ENCODE measurements at places on chromosomes 4 and X.

GRCh38 chrX:9948406-9948805 is 18.8 kb upstream of the CLDN34 start:
- DNase-seq = no peak

- DNase-seq = no peak
These were observed 81.0 kb downstream of the SORBS2 start for GRCh38 chr4:185730849-185731608.

GRCh38 chr4:11566444-11567022 is 137.8 kb upstream of the HS3ST1 start:
- DNase-seq = no peak

DNA sequence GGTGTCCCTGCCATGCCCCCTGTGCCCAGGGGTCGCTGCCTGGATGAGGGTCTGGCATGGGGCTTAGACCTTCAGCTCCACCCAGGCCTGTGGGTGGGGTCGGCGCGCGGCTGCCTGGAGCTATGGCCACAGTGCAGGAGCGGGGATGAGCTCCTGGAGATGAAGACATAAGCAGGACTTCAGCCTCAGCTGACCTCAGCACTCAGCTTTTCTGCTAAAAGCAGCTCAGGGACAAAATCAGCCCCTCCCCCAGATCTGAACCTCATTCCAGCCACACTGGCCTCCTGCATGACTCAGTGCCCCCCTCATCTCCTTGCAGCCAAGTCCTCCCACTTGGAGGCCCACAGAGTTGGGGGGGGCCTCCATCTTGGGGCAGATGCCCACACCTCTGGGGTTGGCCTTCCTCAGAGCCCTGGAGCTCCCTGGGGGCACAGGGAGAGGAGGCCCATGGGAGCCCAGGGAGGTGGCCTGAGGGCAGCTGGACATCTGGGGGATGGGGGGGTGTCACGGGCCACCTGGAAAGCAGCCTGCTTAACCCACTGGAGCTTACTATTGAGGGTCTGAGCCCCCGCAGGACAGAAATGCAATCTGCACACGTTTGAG is 19.4 kb upstream of the CPLX1 start:
- no peak for DNase-seq

DNA sequence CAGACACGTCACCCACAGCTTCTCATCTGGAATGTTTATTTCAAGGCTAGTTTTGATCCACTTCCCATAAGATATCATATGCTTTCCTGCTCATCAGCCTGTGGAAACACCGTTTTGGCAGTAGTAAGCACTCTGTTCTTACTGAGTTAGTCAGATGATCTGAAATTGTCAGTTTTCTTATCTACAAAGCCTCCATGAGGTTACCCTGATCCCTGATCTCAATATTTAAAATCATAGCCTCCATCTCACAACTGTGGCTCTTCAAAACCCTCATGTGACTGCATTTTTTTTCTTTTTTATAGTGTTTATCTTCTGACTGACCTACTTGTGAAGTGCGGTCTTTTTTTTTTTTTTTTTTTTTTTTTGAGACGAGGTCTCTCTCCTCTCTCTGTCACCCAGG is 22.7 kb downstream of the BST1 start:
- no peak for DNase-seq

DNA sequence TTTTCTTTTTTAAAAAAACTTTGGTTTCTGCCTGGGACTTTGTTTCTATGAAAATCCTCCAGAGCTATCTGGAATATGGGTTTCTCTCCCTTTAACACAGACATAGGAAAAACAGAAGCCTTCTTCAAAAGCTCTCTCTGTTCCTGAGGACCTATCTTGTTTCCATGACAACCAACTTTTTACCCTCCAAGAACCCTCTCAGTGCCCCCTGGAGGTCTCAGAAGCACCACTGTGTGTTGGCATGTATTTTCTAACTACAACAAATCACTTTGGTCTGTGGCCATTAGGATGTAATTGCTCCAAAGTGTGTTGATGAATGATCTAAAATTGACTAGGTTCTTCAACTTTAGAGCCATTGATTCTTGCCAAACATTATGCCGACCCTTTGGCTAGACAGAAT is 1331.6 kb downstream of the ADGRL3 start:
- no peak for DNase-seq

DNA sequence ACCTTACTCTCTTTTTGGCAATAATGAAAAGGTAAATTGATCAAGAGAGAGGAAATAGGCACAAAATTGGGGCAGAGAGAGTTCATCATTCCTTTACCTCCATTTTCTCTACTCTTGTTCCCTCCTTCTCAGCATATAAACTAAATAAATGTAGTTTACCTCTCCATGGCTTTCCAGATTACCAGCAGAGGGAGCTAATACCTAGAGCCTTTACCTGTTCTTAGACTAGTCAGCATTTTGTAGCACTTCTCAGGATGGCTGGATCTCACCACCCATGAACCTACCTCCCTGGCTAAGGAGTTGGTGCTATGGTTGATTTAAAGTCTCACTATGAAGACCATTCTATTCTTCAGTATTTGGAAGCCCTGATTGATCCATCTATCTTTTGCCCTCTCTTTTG is 15.7 kb downstream of the OFD1 start:
- peak; percentile 46 for DNase-seq

DNA sequence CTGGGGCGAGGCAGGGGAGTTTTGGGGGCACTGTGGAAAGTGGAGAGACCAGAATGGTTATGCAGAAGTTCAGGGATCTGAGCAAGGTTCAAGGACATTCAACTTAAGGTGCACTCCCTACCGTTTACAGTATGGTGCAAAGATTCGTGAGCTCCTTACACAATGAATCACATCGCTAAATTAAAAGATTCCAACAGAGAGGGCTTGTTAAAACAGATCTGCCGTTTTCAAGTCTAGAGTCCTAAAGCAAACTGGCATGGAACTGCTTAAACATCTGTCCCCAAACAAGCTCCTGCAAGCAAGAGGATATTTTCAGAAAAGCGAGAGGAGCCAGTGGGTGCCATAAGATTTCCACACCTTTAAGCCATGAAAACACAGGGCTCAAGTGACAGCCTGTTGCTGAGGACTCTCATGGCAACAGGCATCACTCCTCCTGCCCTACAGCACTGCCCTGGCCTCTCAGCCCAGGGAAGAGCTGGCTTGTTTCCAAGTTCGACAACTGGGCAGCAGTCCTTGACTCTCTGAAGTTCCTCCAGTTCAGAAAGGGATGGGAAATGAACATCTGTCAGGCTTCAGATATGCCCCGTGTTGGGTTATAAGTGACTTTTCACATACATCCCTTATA is 10.0 kb downstream of the FAM184B start:
- DNase-seq = no peak

- no peak for DNase-seq
These were observed 2015.9 kb downstream of the PCDH7 start for GRCh38 chr4:32735856-32736590.

DNA sequence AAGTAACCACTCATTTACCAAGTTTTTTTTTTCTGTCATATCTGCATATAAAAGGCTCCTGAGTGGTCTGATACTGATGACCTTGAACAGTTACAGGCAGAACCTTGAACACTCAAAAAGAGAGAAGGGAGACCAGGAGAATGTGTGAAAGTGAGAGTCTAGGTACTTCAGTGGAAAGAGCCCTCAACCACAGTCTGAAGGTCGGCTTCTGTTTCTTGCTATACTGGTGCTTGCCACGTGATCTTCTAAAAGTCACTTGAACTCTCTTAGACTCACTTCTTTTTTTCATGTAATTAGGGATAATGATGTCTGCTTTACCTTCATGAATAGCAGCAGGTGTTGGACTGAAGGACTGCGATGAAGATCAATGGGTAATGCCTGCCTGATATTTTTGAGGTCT is 22.8 kb downstream of the GABRB1 start:
- DNase-seq = no peak

DNA sequence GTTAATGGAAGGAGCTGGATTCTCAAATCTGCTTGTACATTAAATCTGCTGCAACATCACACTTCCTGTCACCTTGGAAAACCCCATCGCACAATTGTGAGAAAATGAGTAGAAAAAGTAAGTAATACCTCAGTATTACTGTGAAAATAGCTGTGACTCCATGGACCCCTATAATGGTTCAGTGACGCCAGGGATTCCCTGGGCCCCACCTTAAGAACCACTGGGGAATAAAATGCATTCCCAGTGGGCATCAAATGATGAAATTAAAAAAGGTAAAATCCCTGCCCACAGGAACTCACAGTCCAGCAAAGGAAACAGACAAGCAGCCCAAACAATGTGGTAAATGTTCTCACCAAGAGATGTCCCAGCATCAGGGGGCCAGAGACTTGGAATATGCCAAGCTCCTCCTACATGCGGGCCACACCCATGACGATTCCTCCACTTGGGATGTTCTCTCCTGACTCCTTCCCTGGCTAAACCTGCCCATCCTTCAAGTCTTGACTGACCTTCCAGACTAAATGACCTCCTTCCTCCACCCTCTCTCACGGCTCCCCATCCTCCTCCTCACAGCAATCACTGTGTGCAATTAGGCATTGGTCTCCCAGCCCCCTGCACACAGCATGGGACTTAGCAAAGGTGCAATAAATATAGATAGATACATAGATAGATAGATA is 2.6 kb downstream of the EVC2 start:
- no peak for DNase-seq

DNA sequence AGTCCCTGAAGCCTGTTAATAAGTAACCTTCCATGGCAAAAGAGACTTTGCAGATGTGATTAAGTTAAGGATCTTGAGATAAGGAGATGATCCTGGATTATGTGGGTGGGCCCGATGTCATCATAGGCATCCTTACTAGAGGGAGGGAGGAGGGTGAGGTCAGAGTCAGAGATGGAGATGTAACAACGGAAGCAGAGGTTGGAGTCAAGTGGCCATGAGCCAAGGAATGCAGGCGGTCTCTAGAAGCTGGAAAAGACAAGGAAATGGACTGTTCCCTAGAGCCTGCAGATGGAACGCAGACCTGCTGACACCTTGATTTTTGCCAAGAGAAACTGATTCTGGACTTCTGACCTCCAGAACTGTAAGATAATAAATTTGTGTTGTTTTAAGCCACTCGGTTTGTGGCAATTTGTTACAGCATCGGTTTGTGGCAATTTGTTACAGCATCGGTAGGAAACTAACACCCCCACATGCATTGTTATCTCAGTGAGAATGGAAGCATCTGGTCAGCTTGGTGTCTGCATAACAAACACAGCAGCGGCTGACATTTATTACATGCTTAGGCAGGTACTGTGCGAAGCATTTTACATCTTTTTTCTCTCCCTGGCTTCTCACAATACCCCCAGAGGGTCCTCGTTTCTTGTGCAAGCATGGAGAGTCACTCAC is 55.6 kb downstream of the CLDN34 start:
- DNase-seq = no peak

GRCh38 chr4:99668472-99668871 is 10.8 kb upstream of the C4orf54 start:
- no peak for DNase-seq

- no peak for DNase-seq
These were observed 237.8 kb upstream of the PGRMC2 start for GRCh38 chr4:128525387-128525786.

- DNase-seq = no peak
These were observed 209.5 kb upstream of the CPEB2 start for GRCh38 chr4:14792702-14793227.

GRCh38 chr4:104205116-104205515 is 289.6 kb downstream of the CXXC4 start:
- no peak for DNase-seq

- DNase-seq = no peak
These were observed 59.3 kb upstream of the MAGED1 start for GRCh38 chrX:51834076-51834475.

GRCh38 chrX:4710618-4711433 is 997.4 kb upstream of the PRKX start:
- no peak for DNase-seq

DNA sequence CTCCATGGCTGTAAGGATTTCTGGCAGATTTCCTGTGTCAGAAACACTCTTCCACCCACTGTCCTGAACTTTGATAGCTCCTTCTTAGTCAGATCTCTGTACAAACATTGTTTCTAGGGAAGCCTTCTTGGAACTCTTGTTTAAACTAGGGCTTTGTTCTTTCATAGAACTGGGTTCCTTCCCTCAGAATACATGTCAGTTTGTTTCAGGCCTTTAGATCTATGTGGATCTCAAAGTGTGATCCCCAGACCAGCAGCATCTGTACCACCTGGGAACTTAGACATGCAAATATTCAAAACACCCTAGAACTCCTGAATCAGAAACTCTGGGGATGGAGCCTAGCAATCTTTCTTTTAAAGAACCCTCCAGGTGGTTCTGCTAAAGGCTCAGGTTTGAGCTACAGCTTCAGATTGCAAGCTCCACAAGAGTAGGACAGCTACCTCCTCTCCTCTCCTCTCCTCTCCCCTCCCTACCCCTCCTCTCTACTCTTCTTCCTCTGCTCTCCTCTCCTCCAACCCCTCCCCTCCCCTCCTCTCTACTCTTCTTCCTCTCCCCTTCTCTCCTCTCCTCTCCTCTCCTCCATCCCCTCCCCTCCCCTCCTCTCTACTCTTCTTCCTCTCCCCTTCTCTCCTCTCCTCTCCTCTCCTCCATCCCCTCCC is 12.7 kb downstream of the RASSF6 start:
- DNase-seq = no peak

- DNase-seq = peak; percentile 34
These were observed 160.4 kb upstream of the GPR101 start for GRCh38 chrX:137194164-137194563.

- DNase-seq = no peak
These were observed 8.2 kb downstream of the SLC38A5 start for GRCh38 chrX:48461830-48462229.

- no peak for DNase-seq
These were observed 4.3 kb upstream of the ZCCHC4 start for GRCh38 chr4:25308306-25308705.

DNA sequence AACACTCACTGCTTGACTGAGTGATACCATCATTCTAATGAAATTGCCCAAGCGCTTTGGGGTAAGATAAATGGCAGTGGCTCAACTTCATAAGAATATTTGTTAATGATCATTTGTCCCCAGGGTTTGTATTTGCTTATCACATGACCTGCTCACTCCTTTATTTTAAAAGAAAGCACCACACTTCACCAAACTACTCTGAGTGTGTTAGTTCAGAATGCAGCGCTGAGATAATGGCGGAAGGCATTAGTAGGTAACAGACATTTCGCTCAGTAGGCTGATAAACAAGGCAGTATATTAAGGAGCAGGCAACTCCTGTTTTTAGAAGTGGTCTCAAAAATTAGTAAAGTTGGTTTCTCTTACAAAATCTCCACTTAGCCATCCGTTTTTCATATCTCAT is 1.6 kb downstream of the SNX25 start:
- no peak for DNase-seq

GRCh38 chr4:116847616-116848015 is 237.8 kb downstream of the TRAM1L1 start:
- DNase-seq = no peak

- DNase-seq = no peak
These were observed 18.9 kb upstream of the USP9X start for GRCh38 chrX:41066391-41066790.

GRCh38 chrX:73561801-73562200 is 1.2 kb upstream of the CHIC1 start:
- no peak for DNase-seq

DNA sequence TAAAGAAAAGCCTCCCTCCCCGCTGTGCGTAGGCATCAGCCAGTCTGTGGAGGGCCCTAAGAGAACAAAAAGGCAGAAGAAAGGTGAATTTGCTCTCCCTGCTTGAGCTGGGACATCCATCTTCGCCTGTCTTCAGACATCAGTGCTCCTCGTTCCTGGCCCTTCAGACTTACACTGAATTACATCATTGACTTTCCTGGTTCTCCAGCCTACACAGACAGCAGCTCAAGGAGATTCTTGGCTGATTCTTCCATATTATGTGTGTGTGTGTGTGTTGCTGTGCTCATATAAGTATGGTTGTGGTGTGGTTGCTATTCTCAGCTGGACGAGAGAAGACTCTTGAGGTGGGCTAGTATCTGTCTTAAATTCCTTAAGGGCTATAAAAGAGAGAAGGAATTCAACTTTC is 35.5 kb upstream of the CD99L2 start:
- no peak for DNase-seq

All from ACHN (cell line).